ENCODE measurements at places on chromosomes 6 and 20.

DNA sequence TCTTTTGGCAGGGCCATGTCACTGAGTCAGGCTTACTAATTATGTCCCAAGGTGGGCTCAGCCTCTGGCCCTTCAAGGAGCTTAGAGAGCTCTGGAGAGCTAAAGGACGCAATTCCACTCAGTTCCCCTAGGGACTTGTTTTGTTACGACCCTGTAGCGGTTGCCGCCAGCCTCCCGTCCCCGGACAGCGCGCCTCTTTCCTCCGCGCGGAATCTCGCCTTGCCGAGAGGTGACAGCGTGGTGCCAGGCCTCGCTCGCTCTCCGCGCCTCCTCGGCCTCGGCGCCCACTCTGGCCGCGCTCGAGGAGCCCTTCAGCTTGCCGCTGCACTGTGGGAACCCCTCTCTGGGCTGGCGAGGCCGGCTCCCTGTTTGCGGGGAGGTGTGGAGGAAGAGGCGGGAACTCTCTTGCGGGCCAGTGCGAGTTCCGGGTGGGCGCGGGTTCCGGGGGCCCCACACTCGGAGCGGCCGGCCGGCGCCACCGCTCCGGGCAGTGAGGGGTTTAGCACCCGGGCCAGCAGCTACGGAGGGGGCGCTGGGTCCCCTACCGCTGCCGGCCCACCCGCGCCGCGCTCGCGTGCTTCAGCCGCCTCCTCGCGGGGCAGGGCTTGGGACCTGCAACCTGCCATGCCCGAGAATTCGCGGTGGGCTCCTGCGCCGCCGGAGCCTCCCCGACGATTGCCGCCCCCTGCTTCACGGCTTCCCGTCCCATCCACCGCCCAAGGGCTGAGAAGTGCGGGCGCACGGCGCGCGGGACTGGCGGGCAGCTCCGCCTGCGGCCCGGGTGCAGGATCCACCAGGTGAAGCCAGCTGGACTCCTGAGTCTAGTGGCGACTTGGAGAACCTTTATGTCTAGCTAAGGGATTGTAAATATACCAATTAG, 9.9 kb upstream of the ZNF311 start:
- DNase-seq, result no peak

DNA sequence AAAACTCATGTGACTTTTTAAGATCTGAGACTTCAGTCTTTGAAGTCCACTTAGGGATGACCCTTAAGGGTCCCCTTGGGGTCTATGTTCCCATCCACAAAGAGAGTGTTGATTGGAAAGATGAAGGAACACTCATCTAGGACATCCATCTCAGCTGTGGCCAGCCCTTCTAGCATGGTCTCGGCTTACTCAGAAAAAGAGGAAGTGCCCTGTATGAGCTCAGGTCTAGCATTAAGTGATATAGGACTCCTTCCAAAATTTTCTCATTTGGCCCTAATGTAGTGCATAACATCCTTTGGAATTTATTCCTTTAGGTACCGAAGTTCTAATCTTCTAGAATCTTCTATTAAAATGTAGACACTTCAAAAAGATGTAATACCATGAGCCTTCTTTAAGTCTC, 77.4 kb downstream of the NDUFAF5 start:
- no peak for DNase-seq

- no peak for DNase-seq
Measured at GRCh38 chr20:44571362-44571988, 10.9 kb upstream of the PKIG start.

- no peak for DNase-seq
Measured at GRCh38 chr6:82554666-82555065, 191.0 kb downstream of the TPBG start.

GRCh38 chr6:50922579-50923525, 104.2 kb downstream of the TFAP2B start:
- DNase-seq, result no peak

DNA sequence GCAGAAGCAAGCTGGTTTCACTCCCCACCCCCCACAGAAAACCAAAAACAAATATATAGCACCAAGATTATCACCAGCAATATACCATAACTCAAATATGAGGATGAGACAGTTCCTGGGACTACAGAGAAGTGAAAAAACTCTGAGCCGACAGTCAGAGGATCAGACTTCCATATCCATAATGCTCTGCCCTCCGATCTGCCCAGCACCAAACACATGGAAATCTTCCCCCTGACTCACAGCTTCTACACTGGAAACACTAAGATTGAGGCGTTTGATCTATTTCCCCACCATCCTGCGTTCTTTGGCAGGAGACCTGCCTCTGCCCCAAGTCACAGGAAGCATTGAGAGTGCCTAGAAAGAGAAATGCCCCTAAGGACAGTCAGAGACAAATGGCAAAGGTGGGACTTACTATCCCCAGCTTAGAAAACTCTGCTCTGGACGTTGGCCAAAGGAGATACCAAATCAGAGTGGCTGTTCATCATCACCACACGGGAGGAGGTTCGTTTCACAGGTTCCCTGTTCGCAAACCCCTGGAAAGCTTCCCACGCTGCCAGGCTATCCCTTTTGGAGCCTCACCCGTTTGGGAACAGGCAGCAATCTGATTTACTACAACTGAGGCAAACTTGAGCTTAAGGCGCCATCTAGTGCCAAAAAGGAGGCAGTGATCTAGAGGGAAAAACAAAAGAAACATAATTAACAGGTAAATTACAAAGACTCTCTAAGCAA, 48.7 kb upstream of the SRSF6 start:
- no peak for DNase-seq

DNA sequence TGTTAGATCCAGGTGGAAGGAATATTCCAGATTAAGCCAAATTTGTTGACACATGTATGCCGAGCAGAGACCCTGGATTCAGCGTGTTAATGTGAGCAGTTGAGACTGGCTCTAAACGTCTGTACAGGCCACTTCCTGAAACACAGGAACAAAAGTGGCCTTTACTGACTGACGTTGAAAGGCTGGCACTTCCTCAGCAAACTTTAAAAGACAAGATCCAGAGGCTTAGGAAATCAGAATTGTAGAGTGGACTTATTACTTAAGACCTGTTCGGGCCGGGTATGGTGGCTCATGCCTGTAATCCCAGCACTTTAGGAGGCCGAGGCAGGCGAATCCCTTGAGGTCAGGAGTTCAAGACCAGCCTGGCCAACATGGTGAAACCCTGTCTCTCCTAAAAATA, 125.7 kb upstream of the ARID1B start:
- DNase-seq, result no peak

All from stimulated activated CD8-positive, alpha-beta memory T cell treated with anti-CD3 and anti-CD28 coated beads, Interleukin-15, amount 100 ng/mL, for 24 hours (primary cell).